ENCODE measurements at places on chromosomes 3 and 15.

GRCh38 chr3:53162672-53163443 lies 1.8 kb downstream of the PRKCD start:
- DNase-seq, result no peak

GRCh38 chr3:2485027-2485375 lies 386.3 kb downstream of the CNTN4 start:
- DNase-seq, result no peak

DNA sequence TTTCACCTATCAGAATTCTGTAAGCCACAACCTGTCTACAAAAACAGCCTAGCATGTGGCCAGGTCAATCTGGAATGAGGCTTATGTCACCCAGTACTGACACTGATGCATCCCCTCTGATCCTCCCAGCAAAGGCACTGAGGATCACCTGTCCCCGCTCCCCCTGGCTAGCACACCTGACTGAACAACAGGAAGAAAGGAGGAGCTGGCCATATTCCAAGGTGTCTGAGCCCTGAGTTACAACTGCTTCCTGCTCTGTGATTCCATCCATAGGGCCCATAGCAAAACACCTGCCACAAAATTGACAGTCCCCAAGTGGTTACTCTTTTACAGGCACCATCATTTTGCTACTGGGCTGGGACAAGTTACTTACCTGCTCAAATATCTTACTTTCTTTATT lies 555.5 kb upstream of the CFAP20DC start:
- no peak for DNase-seq

DNA sequence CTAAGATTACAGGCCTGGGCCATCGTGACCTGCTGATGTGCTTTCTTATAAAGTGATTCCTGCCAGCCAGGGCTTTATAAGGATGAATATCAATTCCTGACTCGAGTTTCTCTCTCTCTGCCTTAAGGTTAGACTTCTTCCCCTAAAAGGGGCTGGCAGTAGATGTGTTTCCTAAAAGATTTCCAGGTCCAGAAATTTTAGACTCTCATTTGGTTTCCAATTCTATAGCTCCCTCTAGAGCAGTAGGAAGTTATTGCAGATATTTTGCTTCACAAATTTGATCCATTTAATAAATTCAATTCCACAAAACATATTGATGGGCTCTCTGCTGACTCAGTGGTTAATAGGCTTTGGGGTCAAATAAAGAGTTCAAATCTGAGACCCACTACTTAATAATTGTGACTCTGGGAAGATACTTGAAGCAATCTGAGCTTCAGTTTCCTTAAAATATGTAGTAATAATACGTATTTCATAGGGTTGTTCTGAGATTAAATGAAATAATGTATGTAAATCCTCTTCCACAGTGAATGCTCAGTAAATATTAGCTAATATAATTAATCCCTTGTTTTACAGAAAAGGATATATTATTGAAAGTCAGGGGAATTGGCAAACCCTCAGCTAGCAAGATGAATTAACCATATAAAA lies 2.1 kb downstream of the TRIM69 start:
- DNase-seq, result peak; percentile 88

DNA sequence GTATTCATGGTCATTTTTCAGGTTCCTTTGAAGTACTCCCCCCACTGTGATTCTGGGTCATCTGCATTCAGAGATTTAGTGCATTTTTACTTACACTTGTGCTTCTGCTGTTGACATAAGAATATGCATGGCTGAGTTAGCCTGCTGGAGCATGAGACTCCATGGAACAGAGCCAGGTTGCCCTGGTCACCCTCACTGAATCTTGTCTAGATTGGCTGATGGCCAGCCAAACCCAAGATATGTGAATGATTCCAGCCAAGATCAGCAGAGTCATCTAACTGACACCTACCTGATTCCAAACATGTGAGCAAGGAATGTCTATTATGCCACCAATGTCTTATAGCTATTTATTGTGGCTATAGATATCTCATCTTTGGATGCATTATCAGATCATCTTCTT lies 25.1 kb downstream of the DTWD1 start:
- no peak for DNase-seq

DNA sequence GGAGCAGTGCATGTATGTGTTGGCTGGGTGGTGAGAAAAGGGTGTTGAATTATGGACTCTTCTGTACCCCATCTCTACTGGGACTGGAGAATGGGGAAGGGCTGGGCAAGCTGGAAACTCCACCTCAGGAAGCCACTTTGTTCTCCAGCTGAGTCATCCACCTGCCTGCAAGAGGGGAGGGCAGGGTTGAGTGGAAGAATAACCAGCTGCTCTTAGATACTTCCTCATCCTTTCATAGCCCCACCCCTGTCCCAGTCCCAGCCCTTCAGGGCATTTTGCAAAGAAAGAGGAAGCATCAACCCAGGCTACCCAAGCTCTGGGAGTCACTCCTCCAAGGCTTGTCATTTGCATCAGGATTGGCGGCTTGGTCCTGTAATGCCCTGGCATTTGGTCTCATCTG lies 33.1 kb downstream of the RAB11A start:
- DNase-seq, result peak; percentile 96

- DNase-seq, result no peak
Observed at GRCh38 chr3:120560304-120561250, 35.6 kb upstream of the NDUFB4 start.

GRCh38 chr3:79016587-79017376 lies 751.0 kb downstream of the ROBO1 start:
- no peak for DNase-seq

- no peak for DNase-seq
Observed at GRCh38 chr15:65521350-65521749, 3.9 kb upstream of the DPP8 start.

DNA sequence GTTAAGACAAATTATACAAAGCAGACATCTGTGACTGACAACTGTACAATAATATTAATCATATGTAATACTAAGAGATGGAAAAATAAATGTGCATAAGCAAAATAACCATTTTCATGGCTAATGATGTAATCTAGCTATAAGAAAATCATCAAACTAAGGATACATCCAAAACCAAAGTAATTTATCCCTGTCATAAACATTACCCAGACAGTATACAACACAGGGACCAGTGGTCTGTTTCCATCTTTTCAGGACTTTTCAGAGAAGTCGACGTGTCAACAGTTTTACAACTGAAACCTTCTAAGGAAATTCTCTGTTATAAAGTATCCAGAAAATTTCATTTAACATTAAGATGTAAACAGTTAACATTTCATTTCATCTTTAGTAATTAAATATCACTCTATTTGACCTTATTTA lies 11.0 kb downstream of the THBS1 start:
- DNase-seq, result peak; percentile 11

- DNase-seq, result no peak
Observed at GRCh38 chr3:1179146-1179545, 86.3 kb downstream of the CNTN6 start.

- no peak for DNase-seq
Observed at GRCh38 chr3:126685021-126685420, 19.0 kb upstream of the CHCHD6 start.

DNA sequence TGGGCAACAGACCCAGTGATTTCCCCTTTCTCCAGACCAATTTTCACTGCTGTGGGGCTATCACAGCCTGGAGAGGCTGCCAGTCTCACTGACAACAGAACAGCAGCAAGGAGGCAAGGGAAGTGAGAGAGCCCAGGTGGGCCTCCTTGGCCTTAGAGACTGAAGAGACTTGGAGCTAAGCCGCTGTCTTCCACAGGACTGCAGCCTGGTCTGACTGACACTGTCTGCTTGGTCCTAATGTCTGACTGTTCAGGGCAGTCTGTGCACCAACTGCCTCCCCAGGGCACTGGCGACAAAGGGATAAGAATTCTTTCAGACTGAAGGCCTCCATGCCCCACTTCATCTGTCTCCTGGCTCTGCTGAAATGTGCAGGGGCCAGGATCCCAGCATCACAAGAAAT lies 11.5 kb downstream of the POMGNT2 start:
- no peak for DNase-seq

DNA sequence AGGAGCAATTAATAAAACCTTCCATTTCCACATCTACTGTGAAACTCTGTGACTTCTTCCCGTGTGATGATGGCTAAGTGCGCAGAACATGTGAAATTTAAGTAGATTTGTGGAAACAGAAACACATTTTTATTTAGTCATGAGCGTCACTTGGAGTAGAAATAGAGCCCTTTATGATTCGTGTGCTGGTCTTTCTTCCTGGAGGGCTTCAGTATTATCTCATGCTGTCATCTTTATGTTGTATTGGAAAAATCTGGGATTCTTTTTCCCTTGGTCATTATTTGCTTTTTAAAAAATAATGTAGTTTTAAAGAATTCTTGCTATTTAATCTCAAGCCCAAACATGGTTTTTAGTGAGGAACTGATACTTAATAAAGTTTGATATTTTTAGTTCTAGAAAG lies 284.0 kb upstream of the CTDSPL start:
- DNase-seq, result no peak

DNA sequence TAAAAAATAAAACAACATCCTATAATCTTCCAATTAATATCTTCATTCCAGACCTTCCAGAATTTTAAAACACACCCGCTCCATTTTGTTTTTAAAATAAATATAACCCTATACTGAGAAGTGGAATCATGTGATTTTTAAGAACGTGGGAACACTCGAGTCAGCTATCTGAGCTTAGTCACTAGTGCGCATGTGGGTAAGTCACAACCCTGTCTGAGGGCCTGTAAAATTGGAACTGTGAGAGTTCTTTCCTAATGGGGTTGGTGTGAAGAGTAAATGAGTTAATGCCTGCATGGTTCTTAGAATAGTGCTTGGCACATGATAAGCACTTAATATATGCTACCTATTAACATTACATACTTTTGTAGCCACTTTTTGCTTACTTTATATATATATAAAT lies 19.9 kb upstream of the POLR2M start:
- peak; percentile 8 for DNase-seq

All from suppressor macrophage treated with lipopolysaccharide for 1 hour (primary cell).